Common myeloid progenitor, CD34-positive (primary cell): ENCODE measurements at places on chromosomes 2 and 18.

DNA sequence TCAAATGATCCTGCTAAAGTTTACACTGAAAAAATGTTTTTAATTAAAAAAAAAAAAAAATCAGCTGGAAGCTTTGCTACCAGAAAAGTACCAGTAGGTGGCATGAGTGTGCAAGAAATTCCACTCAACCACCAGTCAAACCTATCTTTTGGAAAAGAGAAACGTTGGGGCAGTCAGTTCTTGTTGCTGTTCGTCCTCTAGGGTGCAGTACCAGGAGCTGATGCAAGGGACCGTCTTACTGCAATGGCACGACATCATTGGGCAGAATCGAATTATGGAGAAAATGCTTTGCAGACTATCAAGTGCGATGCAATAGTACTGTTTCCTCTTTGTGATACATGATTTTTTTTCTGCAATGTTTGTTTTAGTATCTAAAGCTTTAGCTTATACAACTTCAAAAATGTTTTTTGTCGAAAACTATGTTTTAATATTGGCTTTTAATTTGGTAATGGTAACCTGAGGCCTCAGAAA, 18.3 kb downstream of the YPEL5 start:
- H3K27ac ChIP-seq: no peak overlapping the region
- DNase-seq: peak; percentile 94
- H3K4me3 ChIP-seq: no peak overlapping the region
- peaks cover 3% of the 10 kb centered on the region for H3K36me3 ChIP-seq
- H3K4me1 ChIP-seq: no peaks in the 10 kb centered on the region

DNA sequence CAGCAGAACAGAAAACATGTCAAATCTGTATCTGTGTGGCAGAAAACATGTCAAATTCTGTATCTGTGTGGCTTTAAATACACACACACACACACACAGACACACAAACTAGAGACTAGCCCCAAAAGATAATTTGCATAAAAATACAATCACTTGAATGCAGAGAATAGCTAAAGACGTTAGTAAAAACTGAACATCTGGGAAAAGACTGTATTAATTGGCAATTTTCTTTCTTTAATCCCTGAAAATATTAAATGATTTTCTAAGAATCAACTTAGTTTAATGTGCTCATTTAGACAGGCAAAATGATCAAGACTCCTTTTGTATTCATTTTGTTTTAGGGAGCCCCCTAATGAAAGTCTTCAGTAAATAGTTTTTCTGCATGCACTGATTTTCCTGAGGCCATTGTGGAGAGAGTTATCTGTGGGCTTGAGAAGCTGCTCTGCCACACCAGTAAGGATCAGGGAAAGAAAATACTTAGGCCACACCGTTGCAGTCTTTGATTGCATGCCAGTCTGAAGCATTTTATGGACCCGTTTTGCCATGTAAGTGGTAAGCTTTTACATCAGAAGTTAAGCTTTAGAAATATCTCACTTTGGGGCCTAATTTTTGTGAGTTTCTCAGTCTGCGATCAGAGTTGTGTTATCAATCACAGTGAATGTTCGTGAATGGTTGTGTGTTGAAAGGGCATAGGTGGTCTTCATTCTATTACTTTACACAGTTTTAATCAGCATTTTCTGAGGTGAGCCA, 2.2 kb downstream of the SPATS2L start:
- H3K4me1 ChIP-seq: peaks cover 24% of the 10 kb centered on the region
- H3K36me3 ChIP-seq: no peaks in the 10 kb centered on the region
- H3K4me3 ChIP-seq: no peak overlapping the region
- peak; percentile 17 for DNase-seq
- no peak overlapping the region for H3K27ac ChIP-seq

DNA sequence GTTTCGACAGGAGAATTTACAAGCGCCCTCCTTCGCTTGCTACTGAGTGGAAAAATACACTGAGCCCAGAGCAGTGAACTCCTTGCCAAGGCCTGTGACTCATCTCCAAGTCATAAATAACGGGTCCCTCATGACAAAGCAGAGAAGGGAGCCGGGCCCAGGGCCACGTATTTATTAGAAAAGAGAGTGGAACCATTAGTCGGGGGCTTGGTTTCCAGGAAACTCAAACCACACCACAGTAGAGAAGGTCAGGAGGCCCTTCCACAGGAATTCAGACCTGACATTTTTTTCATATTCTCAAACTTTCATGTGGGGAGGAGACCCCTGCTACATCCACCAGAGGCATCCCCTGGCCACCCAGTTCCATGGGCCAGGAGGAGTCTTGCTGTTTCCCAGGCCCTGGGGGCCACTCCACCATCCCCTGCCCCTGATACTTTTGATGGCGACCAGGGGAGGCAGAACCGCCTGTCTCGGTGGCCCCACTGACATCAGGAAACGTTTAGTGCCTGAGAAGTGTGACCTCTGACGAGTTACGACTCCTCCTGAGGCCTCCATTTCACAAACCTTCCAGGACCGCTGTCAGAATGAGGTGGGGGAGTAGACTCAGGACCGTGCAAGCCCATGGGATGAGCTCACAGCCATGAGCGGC, 289.7 kb downstream of the DYSF start:
- H3K4me3 ChIP-seq: no peak overlapping the region
- no peaks in the 10 kb centered on the region for H3K4me1 ChIP-seq
- peaks cover 2% of the 10 kb centered on the region for H3K27me3 ChIP-seq
- H3K36me3 ChIP-seq: no peaks in the 10 kb centered on the region
- H3K27ac ChIP-seq: no peak overlapping the region
- DNase-seq: no peak

- H3K27me3 ChIP-seq: no peaks in the 10 kb centered on the region
- peaks cover 34% of the 10 kb centered on the region for H3K4me1 ChIP-seq
- H3K27ac ChIP-seq: no peak overlapping the region
- H3K36me3 ChIP-seq: no peaks in the 10 kb centered on the region
- no peak for DNase-seq
- no peak overlapping the region for H3K4me3 ChIP-seq
Measured at GRCh38 chr2:161976917-161977316, 97.1 kb downstream of the DPP4 start.

DNA sequence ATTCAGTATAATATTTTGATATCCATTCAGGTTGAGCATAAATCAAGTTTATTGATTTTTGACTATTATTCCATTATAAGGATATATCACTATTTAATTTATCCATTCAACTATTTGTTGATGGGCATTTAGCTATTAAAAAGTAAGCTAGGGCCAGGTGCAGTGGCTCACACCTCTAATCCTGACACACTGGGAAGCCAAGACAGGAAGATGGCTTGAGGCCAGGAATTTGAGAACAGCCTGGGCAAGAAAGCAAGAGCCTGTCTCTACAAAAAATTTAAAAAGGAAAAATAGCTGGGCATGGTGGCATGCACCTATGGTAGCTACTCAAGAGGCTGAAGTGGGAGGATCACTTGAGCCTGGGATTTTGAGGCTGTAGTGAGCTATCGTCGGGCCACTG, 183.5 kb downstream of the HNMT start:
- peaks cover 2% of the 10 kb centered on the region for H3K36me3 ChIP-seq
- H3K27ac ChIP-seq: no peak overlapping the region
- H3K4me3 ChIP-seq: no peak overlapping the region
- H3K27me3 ChIP-seq: no peaks in the 10 kb centered on the region
- DNase-seq: no peak

- H3K4me1 ChIP-seq: no peaks in the 10 kb centered on the region
- DNase-seq: no peak
Measured at GRCh38 chr18:65016631-65017371, 734.0 kb upstream of the CDH7 start.

DNA sequence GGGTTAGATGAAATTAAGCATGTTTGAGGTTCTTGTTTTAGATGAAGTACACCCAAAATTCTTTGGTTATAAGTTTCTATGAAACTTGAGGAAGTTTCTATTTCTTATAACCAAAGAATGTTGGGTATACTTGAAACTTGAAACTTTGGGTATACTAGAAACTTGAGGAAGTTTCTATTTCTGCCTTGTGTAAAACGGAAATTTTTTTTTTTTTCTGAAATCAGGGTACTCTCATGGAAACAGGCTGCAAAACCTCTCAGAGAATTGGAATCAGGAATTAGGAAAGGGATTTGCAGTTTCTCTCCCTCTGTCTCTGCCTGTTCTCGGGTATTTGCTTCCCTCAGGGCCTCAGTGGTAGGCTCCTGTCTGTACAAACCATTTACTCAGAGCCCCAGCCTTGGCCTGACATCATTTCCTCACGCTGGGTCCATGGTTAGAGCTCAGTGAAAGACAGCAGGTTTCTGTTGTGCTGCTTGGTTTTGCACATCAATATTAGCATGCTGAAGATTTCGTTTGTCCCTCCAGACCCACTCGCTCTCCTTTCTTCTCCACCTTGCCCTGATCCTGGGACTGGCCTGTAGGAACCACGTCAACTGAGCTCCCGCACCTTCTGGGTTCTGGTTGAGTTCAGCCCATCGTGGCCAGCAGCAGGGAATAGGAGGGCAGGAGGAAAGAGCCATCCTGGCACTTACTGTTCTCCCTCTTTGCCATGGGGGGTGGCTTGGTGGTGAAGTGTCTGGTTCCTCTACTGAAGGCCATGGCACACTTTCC, 106.4 kb downstream of the POLR1A start:
- no peak overlapping the region for H3K4me3 ChIP-seq
- H3K27ac ChIP-seq: peak overlapping the region; percentile 25
- peak; percentile 60 for DNase-seq
- no peaks in the 10 kb centered on the region for H3K36me3 ChIP-seq

DNA sequence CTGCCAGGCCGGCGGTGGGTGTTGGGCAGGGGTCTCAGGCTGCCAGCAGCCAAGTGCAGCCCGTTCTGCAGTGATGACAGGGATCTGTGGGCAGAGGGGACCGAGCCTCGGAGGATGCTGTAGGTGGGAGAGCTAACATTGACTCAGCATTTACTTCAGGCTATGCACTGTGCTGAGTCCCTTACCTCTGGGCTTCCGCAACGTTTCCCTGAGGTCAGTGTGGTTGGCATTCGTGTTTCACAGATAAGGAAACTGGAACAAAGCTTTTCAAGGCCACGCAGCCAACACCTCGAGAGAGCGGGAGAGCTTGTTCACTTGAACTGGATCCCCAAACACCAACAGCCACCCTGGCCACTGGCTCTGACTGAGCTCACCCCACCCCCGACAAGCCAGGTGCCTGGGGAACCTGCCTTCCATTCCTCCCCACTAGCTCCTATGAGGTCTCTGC, 839 bp upstream of the GPR148 start:
- peaks cover 7% of the 10 kb centered on the region for H3K27me3 ChIP-seq
- DNase-seq: peak; percentile 93
- H3K4me1 ChIP-seq: peaks cover 24% of the 10 kb centered on the region
- no peak overlapping the region for H3K4me3 ChIP-seq

- no peak for DNase-seq
- no peak overlapping the region for H3K27ac ChIP-seq
- no peaks in the 10 kb centered on the region for H3K4me1 ChIP-seq
- H3K36me3 ChIP-seq: no peaks in the 10 kb centered on the region
- H3K27me3 ChIP-seq: no peaks in the 10 kb centered on the region
Measured at GRCh38 chr2:33650171-33650570, 51.1 kb upstream of the FAM98A start.

DNA sequence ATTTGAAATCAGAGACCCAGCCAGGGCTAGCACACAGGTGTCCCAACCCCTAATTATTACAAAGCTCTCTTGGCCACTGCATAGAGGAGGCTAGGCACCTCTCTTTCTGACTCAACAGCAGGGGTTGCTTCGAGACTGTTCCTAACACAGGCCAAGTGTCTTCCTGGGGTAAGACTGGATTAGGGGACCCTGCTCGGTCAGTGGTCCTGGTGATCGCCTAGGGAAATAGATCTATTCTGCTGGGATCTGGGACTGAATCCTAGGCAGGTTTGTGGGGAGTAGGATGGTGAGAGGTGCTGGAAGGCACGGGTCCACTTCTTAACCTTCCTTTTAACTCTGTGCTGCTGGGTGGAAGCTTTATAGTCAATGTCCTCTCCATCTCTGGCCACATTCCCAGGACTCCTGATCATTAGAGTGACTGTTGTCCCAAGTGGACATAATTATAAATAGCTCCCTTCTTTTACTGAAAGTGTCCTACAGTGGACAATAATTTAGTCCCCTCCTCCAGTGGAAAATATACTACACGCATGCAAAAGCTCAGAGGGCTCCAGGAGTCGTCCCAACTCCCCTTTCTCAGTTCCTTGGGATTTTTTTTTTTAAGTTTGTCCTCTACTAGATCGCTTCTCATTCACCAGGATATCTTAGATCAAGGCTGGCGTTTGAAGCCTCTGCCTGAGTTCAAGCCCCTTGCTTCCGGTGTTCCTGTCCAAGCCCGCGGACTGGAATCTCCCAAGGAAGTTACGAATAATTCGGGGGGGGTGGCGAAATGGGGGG, 1.3 kb upstream of the TRIB2 start:
- H3K36me3 ChIP-seq: no peaks in the 10 kb centered on the region
- no peaks in the 10 kb centered on the region for H3K4me1 ChIP-seq
- H3K27me3 ChIP-seq: peaks cover 18% of the 10 kb centered on the region
- H3K27ac ChIP-seq: no peak overlapping the region
- DNase-seq: no peak

DNA sequence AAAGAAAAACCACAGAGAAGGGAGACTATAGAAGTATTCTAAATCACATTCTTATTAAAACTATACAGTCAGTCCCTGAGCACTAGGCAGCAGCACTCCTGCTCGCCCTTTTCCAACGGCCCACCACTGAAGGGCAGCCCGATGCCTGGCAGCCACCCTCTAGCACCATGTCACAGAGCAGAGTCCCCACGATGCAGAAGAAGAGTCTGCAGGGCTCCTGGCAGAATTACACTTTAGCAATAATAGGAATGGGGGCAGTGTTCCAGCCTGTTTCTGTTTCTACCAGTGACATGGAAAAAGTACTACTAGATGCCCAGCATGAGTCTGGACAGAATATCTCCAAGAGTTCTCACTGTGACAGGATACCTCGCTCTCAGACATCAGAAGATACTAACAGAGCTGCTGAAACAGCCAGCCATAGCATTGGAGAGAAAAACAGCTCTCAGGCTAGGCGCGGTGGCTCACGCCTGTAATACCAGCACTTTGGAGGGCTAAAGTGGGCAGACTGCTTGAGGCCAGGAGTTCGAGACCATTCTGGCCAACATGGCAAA, 87.6 kb downstream of the C2orf74 start:
- H3K4me1 ChIP-seq: no peaks in the 10 kb centered on the region
- H3K36me3 ChIP-seq: peaks cover 21% of the 10 kb centered on the region
- no peak overlapping the region for H3K4me3 ChIP-seq
- no peak overlapping the region for H3K27ac ChIP-seq
- H3K27me3 ChIP-seq: no peaks in the 10 kb centered on the region
- no peak for DNase-seq

DNA sequence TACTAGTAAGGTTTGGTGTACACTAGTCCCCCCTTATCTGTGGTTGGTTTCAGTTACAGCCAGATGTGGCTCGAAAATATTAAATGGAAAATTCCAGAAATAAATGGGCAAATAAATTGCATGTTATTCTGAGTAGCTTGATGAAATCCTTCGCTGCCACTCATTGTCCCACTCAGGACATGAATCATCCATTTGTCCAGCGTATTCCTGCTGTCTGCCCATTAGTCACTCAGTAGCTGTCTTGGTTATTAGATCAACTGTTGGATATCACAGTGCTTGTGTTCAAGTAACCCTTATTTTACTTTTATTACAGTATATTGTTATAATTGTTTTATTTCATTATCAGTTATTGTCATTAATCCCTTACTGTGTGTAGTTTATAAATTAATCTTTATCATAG, 21.7 kb downstream of the ZDBF2 start:
- H3K4me1 ChIP-seq: no peaks in the 10 kb centered on the region
- no peak overlapping the region for H3K4me3 ChIP-seq
- no peaks in the 10 kb centered on the region for H3K27me3 ChIP-seq
- no peak overlapping the region for H3K27ac ChIP-seq

- H3K4me1 ChIP-seq: no peaks in the 10 kb centered on the region
- no peak overlapping the region for H3K27ac ChIP-seq
- DNase-seq: no peak
- no peaks in the 10 kb centered on the region for H3K36me3 ChIP-seq
- H3K27me3 ChIP-seq: peaks cover 2% of the 10 kb centered on the region
- no peak overlapping the region for H3K4me3 ChIP-seq
Measured at GRCh38 chr2:240397542-240397916, 37.9 kb upstream of the GPC1 start.
